CD4-positive, alpha-beta T cell (primary cell): ENCODE measurements at places on chromosomes 6 and 20. TPM values are rescaled to one million over a fixed set of nuclear protein-coding genes. Genes with fewer than 3 reads are reported as not detected.
A peak's percentile ranks its signal among the peaks of the same experiment; 100 is the strongest.

DNA sequence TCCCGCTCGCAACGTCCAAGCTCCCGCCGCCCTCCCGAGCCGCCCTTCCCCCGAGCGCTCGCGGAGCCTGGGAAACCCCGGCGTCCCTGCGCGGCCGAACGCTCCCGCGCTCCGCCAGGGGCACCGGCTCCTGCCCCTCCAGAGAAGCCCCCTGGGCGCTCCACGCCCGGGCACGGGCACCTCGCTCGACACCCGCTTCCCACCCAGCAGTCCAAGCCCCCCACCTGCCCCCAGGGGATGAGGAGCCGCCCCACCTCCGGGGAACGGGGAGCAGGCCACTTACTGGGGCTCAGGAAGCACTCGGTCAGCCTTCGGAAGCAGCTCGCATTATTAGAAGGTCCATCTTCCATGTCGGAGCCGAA, 1.4 kb downstream of the PDE10A start:
- no peaks in the 10 kb centered on the region for H3K4me1 ChIP-seq
- H3K27ac ChIP-seq: no peak overlapping the region
- peaks cover 30% of the 10 kb centered on the region for H3K27me3 ChIP-seq
- H3K4me3 ChIP-seq: no peak overlapping the region

DNA sequence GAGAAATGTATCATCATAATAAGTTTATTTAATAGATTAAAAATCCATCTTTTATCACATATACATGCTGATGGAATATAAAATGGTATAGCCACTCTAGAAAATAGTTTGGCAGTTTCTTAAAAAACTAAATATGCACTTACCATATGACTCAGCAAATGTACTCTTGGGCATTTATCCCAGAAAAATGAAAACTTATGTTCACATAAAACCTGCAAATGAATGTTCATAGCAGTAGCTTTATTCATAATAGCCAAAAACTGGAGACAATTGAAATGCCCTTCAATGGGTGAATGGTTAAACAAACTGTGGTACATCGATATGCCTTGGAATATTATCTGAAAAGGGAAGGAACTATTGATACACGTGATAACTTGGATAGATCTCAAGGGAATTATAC, 6.4 kb upstream of the NCOA7 start:
- H3K27me3 ChIP-seq: no peaks in the 10 kb centered on the region
- H3K4me1 ChIP-seq: peaks cover 13% of the 10 kb centered on the region
- no peak overlapping the region for H3K4me3 ChIP-seq
- peaks cover 7% of the 10 kb centered on the region for H3K36me3 ChIP-seq
- H3K27ac ChIP-seq: no peak overlapping the region

DNA sequence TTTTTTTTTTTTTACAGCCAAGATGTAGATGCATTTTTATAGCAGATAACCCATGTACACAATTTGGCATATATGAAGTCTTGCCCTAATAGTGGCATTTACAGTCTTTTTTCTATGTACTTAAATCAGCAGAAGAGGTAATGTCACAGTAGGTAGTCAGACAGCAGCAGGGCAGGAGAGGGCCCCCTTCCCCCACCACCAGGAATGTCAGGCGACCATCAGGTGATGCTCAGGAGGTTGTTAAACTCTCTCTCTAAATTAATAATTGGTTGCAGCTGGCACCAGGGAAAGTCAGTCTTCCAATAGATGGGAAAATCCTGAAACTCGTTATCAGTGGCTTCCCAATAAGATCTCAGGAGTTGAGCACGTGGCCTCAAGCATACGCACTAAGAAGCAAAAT, 188.0 kb upstream of the ADGRB3 start:
- H3K4me3 ChIP-seq: no peak overlapping the region
- no peaks in the 10 kb centered on the region for H3K36me3 ChIP-seq
- H3K27ac ChIP-seq: no peak overlapping the region
- H3K4me1 ChIP-seq: no peaks in the 10 kb centered on the region

- no peak overlapping the region for H3K27ac ChIP-seq
- no peaks in the 10 kb centered on the region for H3K4me1 ChIP-seq
- H3K27me3 ChIP-seq: no peaks in the 10 kb centered on the region
- H3K4me3 ChIP-seq: no peak overlapping the region
These were observed 42.0 kb upstream of the KCNQ5 start for GRCh38 chr6:72579865-72580264.

Gene RNF217
- 4.6 TPM for total RNA-seq

GRCh38 chr6:134372603-134373281, 54.8 kb upstream of the SGK1 start:
- H3K4me1 ChIP-seq: peaks cover 6% of the 10 kb centered on the region
- H3K36me3 ChIP-seq: no peaks in the 10 kb centered on the region
- H3K27me3 ChIP-seq: no peaks in the 10 kb centered on the region
- peak overlapping the region; percentile 37 for H3K27ac ChIP-seq
- no peak overlapping the region for H3K4me3 ChIP-seq

Gene WFDC10B
- total RNA-seq: not detected

GRCh38 chr6:162882801-162883481, 155.2 kb downstream of the PACRG start:
- no peaks in the 10 kb centered on the region for H3K4me1 ChIP-seq
- no peak overlapping the region for H3K4me3 ChIP-seq
- H3K27ac ChIP-seq: no peak overlapping the region
- H3K36me3 ChIP-seq: no peaks in the 10 kb centered on the region

GRCh38 chr6:73719046-73719445, 23.0 kb downstream of the CD109 start:
- H3K4me3 ChIP-seq: no peak overlapping the region
- H3K27me3 ChIP-seq: no peaks in the 10 kb centered on the region
- H3K4me1 ChIP-seq: peaks cover 3% of the 10 kb centered on the region
- no peaks in the 10 kb centered on the region for H3K36me3 ChIP-seq
- DNase-seq: no peak

DNA sequence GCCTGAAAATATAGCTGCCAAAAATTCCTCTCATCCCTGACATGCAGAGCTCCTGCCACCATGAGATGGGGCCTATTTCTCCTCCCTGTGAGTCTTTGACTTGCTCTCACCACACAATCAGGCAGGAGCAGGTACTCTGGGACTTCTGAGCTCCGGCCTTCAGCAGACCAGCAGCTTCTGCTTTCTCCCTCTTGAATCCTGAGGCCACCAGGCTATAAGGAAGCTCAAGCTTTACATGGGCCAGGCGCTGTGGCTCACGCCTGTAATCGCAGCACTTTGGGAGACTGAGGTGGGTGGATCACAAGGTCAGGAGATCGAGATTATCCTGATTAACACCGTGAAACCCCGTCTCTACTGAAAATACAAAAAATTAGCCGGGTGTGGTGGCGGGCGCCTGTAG, 238.7 kb upstream of the RREB1 start:
- DNase-seq: no peak
- no peaks in the 10 kb centered on the region for H3K36me3 ChIP-seq
- H3K27me3 ChIP-seq: peaks cover 2% of the 10 kb centered on the region
- H3K4me3 ChIP-seq: no peak overlapping the region

Gene TMEM74B
- total RNA-seq: not detected

Gene REM1
- total RNA-seq: not detected

- no peak within 1 kb of the TSS for H3K4me3 ChIP-seq
- DNase-seq: no peak
- H3K27me3 ChIP-seq: peaks cover 29% of the 10 kb centered on the region
- H3K4me1 ChIP-seq: peaks cover 2% of the 10 kb centered on the region
- H3K27ac ChIP-seq: no peak within 1 kb of the TSS
- H3K36me3 ChIP-seq: no peaks in the 10 kb centered on the region
These were observed at the start of gene BMP2 for GRCh38 chr20:6767536-6768227. Gene BMP2 (plus strand): TSS chr20:6767686. CDS start chr20:6770127, 2,441 bp downstream.

DNA sequence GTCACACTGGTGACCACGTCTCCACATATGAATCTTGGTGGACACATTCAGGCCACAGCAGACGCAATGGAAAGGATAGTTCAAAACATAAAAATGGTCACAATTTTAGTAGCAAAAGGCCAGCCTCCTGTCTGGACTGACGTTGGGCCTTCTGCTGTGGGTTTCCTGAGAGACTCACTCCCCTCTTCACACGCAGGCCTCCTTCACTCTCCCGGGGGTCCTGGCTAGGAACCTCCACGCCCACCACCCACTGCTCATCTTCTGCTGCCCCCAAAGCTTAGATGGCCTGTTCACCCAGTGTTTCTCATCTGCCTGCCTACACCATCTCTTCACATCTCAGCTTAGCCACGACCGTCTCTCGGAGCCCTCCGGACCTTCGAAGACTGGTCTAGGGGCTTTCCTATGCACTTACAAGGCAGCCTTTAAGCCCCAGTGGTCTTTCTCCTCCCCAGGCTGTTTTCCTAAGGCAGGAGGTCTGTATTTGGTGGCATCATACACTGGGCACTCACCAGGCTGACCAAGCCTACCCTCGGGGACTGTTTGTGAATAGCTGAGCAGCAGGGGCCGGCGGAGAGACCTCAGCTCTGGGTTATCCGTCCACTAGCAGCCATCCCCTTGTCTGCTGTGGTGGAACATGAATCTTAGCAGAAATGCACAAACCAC, 46.6 kb upstream of the AFDN start:
- H3K4me3 ChIP-seq: no peak overlapping the region
- H3K4me1 ChIP-seq: no peaks in the 10 kb centered on the region
- no peaks in the 10 kb centered on the region for H3K27me3 ChIP-seq
- DNase-seq: no peak
- no peak overlapping the region for H3K27ac ChIP-seq
- no peaks in the 10 kb centered on the region for H3K36me3 ChIP-seq

- H3K36me3 ChIP-seq: no peaks in the 10 kb centered on the region
- peaks cover 58% of the 10 kb centered on the region for H3K4me1 ChIP-seq
- peak overlapping the region; percentile 72 for H3K4me3 ChIP-seq
- H3K27ac ChIP-seq: peak overlapping the region; percentile 75
- DNase-seq: no peak
- no peaks in the 10 kb centered on the region for H3K27me3 ChIP-seq
These were observed 58.7 kb downstream of the UTRN start for GRCh38 chr6:144343701-144344428.

Gene OOEP
- 0.38 TPM for total RNA-seq

DNA sequence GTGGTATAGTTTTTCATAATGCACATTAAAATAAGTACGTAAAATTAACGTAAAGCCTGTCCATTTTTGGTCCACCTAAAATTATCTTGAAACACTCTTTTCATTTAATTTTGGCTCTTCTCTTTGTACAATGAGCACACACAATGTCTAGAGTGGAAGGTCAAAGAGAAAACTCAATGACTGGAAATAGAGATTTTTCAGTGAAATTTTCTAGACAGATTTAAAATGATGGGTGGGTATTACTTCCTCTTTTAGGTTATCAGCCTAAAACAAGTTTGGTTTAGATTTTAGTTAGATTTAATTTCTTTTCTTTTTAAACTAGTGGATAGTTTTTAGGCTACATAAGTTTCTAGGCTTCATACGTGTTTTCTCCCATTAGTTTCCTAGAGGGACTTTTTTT, 24.9 kb downstream of the DSE start:
- H3K36me3 ChIP-seq: no peaks in the 10 kb centered on the region
- peaks cover 10% of the 10 kb centered on the region for H3K4me1 ChIP-seq
- H3K27ac ChIP-seq: no peak overlapping the region
- no peak overlapping the region for H3K4me3 ChIP-seq
- H3K27me3 ChIP-seq: no peaks in the 10 kb centered on the region

Gene BRPF3
- 39.0 TPM for total RNA-seq

GRCh38 chr6:63947792-63948529, 312.4 kb downstream of the PHF3 start:
- no peaks in the 10 kb centered on the region for H3K27me3 ChIP-seq
- no peak for DNase-seq
- H3K36me3 ChIP-seq: no peaks in the 10 kb centered on the region
- H3K27ac ChIP-seq: no peak overlapping the region

DNA sequence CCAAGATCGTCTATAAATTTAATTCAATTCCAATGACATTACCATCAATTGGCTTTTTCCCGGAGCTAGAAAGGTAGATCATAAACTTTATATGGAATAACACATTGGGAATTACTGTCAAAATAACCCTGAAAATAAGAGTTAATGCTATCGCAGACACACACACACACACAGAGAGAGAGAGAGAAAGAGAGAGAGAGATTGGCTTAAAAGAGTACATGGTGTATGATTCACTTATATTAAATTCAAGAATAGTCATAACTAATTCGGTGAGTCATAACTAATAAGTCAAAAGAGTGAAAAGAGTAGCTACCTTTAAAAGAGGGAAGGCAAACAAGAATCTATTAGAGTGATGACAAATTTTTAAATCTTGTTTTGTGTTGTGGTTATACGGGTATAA, 425.5 kb downstream of the TBC1D32 start:
- no peak for DNase-seq
- H3K27ac ChIP-seq: no peak overlapping the region
- H3K4me1 ChIP-seq: no peaks in the 10 kb centered on the region
- H3K36me3 ChIP-seq: no peaks in the 10 kb centered on the region
- no peak overlapping the region for H3K4me3 ChIP-seq

Gene PGC
- total RNA-seq: not detected

DNA sequence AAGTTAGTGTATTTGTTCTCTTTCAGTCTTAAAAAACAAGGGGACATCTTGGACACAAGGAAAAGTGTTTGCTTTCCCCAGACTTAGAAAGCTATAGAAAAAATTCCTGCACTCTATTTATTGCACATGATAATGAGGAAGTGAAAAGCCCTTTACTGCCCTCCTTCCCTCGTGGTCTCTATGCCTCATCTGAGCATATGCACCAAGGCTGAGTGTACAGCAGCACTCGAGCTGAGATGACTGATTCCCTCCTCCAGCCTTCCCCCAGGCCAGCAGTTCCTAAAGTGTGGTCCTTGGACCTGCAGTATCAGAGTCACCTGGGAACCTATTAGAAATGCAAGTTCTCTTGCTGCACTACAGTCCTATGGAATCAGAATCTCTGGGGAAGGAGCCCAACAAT, 14.3 kb upstream of the LAMP5 start:
- DNase-seq: no peak
- H3K27me3 ChIP-seq: no peaks in the 10 kb centered on the region
- no peaks in the 10 kb centered on the region for H3K4me1 ChIP-seq
- H3K4me3 ChIP-seq: no peak overlapping the region
- H3K36me3 ChIP-seq: no peaks in the 10 kb centered on the region
- no peak overlapping the region for H3K27ac ChIP-seq

- H3K4me1 ChIP-seq: no peaks in the 10 kb centered on the region
- no peaks in the 10 kb centered on the region for H3K36me3 ChIP-seq
- H3K4me3 ChIP-seq: no peak overlapping the region
- DNase-seq: no peak
- H3K27me3 ChIP-seq: no peaks in the 10 kb centered on the region
These were observed 838.4 kb downstream of the QKI start for GRCh38 chr6:164252948-164253347.

GRCh38 chr20:19466206-19466928, 253.9 kb downstream of the SLC24A3 start:
- no peaks in the 10 kb centered on the region for H3K27me3 ChIP-seq
- no peak for DNase-seq
- no peaks in the 10 kb centered on the region for H3K4me1 ChIP-seq

GRCh38 chr6:144298194-144298593, 13.1 kb downstream of the UTRN start:
- H3K36me3 ChIP-seq: no peaks in the 10 kb centered on the region
- no peak overlapping the region for H3K27ac ChIP-seq
- no peaks in the 10 kb centered on the region for H3K4me1 ChIP-seq
- no peak for DNase-seq
- H3K4me3 ChIP-seq: no peak overlapping the region

DNA sequence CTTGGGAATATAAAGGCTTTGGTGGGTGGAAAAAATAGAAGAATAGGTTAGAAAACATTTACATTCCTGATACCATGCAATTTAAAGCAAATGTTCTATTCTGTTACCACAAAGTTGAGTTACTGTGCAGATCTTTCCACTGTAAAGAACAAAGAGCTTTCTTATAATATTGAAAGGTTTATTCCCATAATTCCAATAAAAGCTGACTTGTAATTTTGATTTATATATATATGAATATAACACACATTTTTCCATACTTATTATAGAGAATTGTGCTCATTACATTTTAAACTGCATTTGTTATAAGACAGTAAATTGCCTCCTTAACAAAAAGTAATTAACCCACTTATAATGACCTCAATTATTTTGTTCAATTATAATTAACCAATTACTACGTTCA, 135.9 kb downstream of the RNASET2 start:
- H3K36me3 ChIP-seq: no peaks in the 10 kb centered on the region
- no peak for DNase-seq
- no peaks in the 10 kb centered on the region for H3K27me3 ChIP-seq
- H3K27ac ChIP-seq: no peak overlapping the region

Gene RSPH3
- 1.1 TPM for total RNA-seq
